Bronchial epithelial cell (primary cell): ENCODE measurements at places on chromosomes 12 and 14.

GRCh38 chr14:63692310-63693020 is 35.4 kb downstream of the SGPP1 start:
- no peak for DNase-seq

GRCh38 chr12:52901715-52902541 is 2.9 kb downstream of the KRT8 start:
- no peak for DNase-seq

GRCh38 chr12:80936353-80936641 is 1.4 kb downstream of the LIN7A start:
- no peak for DNase-seq

GRCh38 chr14:100237735-100238418 is 1.1 kb upstream of the YY1 start:
- DNase-seq: no peak

DNA sequence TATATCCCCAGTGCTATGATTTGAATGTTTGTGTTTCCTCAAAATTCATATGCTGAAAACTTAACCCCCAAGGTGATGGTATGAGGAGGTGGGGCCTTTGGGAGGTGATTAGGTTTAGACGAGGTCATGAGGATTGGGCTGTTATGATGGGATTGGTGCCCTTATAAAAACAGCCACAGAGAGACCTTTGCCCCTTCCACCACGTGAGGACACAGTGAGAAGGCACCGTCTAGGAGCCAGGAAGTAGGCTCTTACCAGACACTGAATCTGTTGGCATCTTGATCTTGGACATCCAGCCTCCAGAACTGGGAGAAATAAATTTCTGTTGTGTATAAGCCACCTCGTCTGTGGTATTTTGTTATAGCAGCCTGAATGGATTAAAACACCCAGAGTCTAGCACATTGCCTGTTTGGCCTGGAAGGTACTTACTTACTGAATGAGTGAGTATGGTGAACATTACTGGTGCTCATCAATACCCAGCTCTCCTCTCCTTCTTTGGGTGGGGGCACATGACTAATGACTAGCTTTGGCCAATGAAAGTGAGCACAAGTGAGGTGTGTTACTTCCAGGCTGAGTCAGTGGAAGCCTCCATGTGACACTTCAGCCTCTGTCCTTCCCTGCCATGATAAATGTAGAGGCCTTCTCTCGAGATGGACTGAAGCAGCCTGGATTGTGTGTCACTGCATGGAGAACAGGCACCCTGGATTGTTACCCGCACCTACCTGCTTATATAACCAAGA is 72.4 kb upstream of the CHST11 start:
- peak; percentile 30 for DNase-seq

DNA sequence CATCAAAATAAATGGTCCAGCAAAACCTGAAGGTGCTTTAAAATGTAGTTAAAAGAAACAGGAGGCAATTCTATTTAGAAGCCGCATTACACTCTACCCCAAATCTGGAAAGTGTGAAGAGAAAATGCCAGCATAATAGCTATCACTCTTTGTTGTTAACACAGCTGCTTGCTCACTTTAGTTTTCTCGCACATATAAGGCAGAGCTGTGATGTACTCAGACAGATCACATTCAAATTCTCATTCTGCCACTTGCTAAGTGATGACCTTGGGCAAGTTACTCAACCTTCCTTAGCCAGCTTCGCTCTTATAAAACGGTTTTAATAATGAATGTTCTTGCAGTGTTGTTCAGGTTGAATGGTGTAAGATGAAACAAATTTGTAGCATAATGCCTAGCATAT is 56.0 kb upstream of the MGAT4C start:
- DNase-seq: no peak

DNA sequence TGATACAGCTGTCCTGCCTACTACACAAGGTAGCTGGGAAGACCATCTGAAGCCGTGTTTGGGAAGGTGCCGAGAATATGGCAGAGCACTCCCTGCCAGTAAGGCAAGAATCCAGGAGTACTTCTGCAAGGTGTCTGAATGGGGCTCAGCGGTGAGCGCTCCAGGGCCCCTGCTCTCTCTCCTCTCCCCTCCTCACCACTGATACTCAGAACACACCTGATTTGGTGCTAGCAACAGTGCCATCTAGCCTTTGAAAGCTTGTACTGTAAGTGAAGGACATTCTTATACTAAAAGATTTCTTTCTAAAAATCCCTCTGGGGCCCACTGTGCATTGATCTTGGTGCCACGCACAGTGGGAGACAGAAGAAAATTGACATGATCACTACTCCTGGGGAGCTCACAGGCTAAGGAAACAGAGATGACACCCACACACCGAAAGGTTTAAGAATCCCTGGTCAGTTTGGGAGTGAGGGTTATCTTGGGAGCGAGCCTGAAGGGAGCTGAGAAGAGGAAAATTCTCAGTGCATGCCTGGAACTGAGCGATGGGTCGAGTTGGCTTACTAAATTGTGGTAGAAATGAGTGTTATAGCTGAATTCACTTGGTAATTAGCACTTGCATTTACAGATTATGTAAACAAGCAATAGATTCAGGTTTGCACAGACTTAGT is 216.9 kb downstream of the NTF3 start:
- DNase-seq: peak; percentile 13

DNA sequence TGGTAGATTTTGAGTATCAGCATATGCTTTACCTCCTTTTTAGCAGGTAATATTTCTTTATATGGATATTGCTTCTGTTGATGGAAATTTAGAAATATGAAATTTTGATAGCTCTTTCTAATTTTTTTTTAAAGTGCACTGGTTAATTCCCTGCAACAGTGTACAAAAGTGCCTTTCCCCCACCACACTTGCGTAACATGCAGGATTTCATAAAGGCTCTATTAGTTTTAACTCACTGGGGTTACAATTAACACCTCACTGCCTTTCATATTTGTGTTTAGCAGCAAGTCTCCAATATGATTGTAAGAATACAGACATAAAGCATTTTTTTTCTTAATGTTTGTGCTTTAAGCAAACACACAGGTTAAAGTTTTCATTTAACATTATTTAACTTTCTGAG is 25.6 kb downstream of the MNAT1 start:
- DNase-seq: no peak

- peak; percentile 80 for DNase-seq
Observed at GRCh38 chr12:89345830-89346740, 6.2 kb downstream of the DUSP6 start.

GRCh38 chr12:53103860-53104305 is 597 bp downstream of the SOAT2 start:
- no peak for DNase-seq

GRCh38 chr14:83757916-83758315 is 1772.0 kb upstream of the FLRT2 start:
- DNase-seq: no peak

DNA sequence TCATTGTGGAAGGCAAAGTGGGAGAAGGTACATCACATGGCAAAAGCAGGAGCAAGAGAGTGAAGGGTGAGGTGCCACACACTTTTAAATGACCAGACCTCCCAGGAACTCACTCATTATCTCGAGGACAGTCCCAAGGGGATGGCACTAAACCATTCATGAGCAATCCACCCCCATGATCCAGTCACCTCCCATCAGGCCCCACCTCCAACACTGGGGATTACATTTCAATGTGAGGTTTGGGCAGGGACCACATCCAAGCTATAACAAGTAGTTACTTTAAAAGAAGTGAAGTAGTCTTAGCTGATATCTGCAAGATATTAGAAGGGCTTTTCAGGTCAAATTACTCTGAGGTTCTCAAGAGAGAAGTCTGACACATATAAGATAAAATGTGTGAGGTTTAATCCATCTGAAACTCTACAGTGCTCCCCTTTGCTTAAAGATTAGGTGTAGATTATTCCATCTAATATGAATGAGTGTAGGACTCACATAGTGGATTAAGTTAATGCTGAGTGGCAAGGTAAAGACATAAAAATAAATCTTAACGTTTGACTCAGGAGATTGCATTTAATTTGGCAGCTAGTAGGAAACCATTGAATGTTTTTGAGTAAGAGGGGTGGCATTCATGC is 130.8 kb downstream of the TMX1 start:
- no peak for DNase-seq
